Fibroblast of skin of right quadriceps (primary cell): ENCODE measurements at places on chromosomes 7 and 10.

GRCh38 chr10:1293636-1294435 lies 237.7 kb downstream of the WDR37 start:
- no peak for DNase-seq

DNA sequence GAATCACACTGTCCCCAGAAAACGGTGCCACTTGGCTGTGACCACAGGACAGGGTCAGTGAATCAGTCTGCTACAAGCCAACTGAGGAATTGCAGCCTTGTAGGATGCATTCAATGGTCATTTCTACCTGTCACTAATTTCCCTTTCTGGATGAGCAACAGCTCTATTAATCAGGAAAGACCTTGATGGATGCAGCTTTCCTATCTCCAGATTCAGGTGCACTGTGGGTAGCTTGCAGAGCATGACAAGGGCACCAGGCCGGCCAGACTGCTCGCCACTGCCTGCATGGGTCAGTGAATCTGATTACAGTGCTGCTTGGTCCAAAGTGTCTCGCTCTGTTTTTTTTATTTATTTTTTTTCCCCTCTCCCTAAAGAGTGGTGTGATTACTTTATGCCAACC lies 506.8 kb upstream of the AUTS2 start:
- no peak for DNase-seq

GRCh38 chr7:108330227-108330626 lies 126.0 kb downstream of the NRCAM start:
- no peak for DNase-seq

DNA sequence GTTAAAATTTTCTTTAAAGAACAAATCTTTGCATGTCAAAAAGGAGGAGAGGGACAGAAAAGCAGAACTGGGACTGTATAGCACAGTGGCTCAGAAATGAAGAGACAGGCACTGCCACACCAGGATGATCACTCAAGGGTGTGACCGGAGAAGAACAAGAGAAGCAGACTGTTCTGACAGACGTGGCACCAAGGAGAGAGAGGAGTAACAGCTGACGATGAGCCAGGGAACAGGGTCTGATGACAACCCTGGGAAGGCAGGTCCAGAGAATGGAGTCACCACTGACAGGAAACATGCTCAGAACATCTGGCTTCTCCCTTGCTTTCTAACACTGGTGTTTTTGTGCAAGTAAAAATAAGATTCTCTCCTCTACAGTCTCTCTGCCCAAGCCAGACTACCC lies 14.6 kb upstream of the VAX1 start:
- no peak for DNase-seq

- no peak for DNase-seq
Measured at GRCh38 chr7:101170617-101171441, 5.5 kb upstream of the VGF start.

DNA sequence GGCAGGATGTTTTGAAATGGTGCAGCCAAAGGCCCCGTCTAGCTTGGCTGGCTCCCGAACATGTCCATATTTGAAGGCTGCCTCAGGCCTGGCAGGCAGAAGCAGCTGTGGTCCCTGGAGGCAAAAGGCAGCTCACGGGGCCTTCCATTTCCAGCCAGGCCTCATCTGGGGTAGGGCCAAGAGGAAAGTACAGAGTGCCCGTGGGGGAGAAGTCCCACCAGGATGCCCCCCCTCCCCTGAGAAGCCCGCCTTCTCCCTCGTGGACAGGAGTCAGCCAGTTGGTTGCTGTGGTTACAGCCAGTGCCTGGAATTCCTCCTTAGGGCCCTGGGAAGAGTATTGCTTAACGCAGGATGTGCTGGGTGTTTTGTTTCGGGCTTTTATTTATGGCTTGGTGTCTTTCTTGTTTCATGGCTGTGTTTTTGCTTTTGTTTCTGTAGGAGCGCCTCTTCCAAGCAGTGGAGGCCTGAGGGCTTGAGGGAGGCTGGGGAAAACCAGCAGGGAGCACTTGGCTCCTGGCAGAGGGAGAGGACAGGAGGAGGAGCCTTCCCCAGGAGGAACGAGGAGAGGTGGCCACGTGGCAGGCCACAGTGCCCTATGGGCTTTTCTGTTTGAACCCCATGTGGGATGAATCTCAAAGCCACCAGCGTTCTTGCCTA lies 45.4 kb downstream of the CHST3 start:
- peak; percentile 97 for DNase-seq

DNA sequence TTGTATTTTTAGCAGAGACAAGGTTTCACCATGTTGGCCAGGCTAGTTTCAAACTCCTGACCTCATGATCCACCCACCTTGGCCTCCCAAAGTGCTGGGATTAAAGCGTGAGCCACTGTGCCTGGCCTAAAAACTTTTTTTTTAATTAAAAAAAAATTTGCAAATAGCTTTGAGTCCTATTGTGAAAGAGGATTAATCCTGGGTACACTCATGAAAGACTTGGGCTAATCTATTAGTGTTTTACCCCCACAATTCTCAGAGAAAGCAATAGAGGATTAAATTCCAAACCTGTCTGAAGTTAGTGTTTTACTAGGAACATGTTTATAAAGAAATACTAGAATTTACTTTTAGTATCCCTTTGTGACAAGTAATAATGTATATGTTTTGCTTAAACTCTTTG lies 76.9 kb upstream of the ITGB1 start:
- no peak for DNase-seq

- no peak for DNase-seq
Measured at GRCh38 chr7:88140947-88141346, 78.9 kb downstream of the SRI start.

- no peak for DNase-seq
Measured at GRCh38 chr10:117969592-117969991, 77.1 kb downstream of the RAB11FIP2 start.

DNA sequence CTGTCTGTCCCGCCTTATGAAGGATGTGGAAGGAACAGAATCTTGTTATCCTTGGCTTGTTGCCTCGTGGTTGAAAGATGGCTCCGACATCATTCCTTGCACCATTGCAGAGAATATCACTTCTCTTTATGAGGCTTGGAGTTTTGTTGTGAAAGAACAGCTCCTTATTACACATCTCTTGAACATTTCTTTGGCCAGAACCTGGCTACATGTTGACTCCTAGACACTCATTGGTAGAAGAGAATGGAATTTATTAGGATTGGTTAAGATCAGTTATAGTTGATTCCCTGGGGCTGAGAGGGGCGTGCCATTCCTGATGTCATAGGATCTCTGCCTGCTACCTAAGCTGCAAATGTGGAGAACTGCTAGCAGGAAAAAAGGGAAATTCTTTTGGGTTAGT lies 180.5 kb upstream of the CTBP2 start:
- peak; percentile 11 for DNase-seq

DNA sequence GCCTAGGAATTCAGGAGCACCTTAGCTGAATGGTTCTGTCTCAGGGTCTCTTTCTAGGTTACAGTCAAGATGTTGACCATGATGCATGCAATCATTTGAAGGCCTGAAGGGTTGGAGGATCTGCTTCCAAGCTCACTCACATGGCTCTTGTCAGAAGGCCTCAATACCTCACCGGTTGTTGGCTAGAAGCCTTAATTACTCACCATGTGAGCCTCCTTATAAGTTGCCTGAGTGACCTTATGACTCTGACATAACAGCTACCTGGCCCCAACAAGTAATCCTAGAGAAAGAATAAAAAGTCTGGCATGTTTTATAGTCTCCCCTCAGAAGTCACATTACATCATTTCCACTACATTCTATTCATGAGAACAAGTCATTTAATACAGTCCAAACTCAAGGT lies 3.4 kb upstream of the C1GALT1 start:
- DNase-seq, result no peak

GRCh38 chr10:3486346-3487065 lies 298.5 kb downstream of the KLF6 start:
- no peak for DNase-seq

DNA sequence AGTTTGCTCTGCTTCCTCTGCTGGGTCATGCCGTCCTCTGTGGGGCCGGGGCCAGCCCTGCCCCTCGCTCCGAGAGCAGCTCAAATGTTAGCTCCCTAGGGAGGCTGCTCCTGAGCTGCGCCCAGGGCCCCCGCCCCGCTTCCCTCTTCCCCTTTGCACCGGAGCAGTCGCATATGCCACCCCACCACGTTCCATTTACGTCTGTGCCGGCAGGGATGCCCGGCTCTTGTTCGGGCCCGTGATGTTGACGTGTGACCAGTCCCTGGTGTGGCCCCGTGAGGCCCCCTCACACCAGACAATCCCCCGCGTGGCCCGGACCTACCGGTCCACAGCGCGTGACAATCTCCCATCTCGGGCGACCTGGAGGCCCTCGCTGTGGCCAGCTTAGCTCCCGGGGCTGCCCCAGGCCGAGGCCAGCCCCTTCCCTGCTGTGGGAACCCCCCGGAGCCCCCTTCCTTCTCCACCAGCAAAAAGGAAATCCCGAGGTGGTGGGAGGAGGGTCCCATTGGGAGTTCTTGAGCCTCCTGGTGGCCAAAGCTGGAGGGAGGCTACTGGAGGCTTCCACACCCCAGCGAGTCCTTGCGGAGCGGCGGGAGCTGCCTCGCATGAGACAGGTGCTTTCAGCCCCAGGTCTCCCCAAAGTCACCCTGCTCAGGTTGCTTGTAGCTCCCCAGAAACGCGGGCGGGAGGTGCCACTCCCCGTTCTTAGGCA lies 15.2 kb downstream of the FAM20C start:
- DNase-seq, result no peak

DNA sequence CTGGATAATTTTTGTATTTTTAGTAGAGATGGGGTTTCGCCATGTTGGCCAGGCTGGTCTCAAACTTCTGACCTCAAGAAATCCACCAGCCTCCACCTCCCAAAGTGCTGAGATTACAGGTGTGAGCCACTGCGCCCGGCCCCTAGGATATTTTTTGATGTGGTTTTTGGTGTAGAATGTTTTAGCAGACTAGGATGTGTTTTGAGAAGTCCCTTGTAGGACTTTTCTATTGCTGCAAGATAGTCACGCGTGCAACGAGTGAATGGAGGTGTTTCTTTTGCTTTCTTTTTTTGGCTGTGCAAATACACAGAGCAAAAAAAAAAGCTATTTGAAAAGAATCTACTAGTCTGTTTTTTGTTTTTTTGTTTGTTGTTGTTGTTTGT lies 29.8 kb upstream of the KLF6 start:
- DNase-seq, result no peak

DNA sequence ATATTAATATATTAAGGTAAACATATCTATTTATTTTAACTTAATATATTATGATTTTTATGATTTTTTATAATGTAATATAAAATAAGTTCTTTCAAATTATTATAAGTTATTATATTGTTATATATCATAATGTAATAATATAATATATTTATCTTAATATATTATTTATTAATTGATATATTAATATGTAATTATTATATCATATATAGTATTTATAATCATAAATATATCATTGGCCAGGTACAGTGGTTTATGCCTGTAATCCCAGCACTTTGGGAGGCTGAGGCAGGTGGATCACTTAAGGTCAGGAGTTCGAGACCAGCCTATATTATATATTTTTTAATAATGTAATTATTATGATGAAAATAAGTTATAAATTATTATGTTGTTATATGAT lies 118.1 kb downstream of the MPP7 start:
- no peak for DNase-seq

GRCh38 chr7:98329100-98329790 lies 47.8 kb downstream of the BRI3 start:
- DNase-seq, result peak; percentile 47

DNA sequence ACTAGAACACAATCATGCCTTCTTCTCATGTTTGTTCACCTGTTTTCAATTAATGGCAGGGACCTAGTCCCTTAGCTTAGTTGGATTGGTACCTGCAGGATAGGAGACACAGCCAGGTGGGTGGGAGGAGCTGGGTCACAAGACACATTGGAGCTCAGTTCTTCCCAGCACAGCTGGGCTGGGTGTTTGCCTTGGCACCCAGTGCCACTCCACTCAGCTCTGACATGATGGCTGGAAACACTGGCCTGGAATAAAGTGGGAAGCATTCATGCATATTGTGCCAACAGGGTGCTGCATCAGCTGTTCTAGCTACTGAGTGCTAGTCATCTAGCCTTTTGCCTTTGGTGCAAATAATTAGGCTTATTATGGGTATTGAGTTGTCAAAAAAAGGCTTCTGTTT lies 226.1 kb downstream of the PTEN start:
- no peak for DNase-seq

GRCh38 chr10:11869219-11869618 lies 46.1 kb downstream of the PROSER2 start:
- DNase-seq, result no peak

DNA sequence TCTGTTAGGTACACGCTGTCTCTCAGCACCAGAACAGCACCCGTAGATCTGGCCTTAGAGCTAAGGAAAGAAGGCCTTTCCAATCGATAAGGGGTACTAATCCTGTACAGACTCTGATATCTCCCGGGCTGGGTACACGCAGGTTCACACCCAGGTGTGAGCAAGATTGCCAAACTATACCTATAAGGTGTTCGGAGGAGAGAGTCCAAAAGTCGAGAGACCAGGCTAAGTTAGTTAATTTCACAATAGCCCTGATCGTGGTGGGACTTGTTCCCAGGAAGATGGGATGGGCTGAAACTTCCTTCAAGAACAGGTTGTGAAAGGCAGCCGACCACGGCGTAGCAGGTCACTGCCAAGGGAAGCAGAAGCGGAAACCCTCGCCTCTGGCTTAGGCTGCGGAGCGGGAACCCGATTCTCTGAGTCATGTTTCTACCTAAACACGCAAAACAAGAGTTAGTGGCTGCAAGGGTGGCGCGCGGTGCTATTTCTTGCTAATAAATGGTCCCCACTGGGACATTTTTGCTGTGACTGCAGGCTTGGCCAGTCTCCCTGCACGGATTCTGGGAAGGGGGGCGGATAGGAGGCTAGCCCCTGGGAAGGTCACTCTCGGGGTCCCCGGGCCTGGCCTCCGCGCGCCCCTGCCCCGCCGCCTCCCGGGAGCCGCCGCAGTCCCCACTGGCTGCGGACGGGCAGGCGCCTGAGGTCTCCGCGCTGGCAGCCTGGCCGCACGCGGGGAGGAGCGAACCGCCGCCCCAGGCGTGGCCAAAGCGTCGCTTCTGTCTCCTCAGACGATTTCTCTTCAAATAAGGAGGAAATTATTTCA lies 75.4 kb upstream of the PDSS1 start:
- DNase-seq, result no peak

DNA sequence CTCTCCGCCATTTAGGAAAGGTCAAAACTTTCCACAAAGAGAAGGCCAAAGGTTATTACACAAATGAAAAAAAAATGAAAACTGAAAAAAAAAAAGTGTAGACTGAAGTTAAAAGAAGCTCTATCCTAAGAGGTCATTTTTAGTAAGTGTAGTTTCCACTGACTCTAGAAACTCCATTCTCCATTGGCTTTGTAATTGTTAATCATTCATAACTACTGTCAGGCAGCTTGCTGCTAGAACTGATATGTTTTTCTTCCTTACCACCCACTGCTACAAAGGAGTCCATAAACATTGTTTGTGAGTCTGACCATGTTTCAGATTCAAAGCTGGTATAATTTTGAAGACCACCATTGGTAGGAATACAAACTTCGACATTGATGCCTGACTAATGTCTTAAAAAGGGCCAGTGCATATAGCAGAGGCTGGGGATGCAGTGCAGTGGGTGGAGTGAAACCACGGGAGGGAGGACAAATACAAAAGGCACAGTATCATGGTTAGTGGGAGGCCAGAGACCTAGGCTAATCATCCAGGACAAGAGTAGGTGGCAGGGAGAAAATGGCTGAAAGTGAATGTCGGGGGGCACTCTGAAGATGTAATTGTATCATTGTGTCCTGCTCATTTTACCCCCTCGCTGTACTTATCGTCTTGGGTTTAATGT lies 16.9 kb upstream of the DYNC1I1 start:
- no peak for DNase-seq

- no peak for DNase-seq
Measured at GRCh38 chr7:101993311-101993710, 175.9 kb downstream of the CUX1 start.

GRCh38 chr10:43595739-43596298 lies 10.4 kb upstream of the ZNF485 start:
- DNase-seq, result no peak

GRCh38 chr7:89602984-89603383 lies 551.3 kb upstream of the STEAP1 start:
- no peak for DNase-seq
